Naive thymus-derived CD8-positive, alpha-beta T cell (primary cell): ENCODE measurements at places on chromosomes 4 and X. TPM values are rescaled to one million over a fixed set of nuclear protein-coding genes. Genes with fewer than 3 reads are reported as not detected.

The CSAG3 gene
- not detected for total RNA-seq

The RIBC1 gene
- 2.0 TPM for total RNA-seq

The TXK gene
- 140 TPM for total RNA-seq

The SLC2A9 gene
- 3.0 TPM for total RNA-seq

The TLR10 gene
- total RNA-seq = 2.7 TPM

The GALNTL6 gene
- total RNA-seq = not detected
